NCI-H1694 treated with DMSO at 0.1 percent for 48 hours (cell line): ENCODE measurements at places on chromosomes 1 and 21.

DNA sequence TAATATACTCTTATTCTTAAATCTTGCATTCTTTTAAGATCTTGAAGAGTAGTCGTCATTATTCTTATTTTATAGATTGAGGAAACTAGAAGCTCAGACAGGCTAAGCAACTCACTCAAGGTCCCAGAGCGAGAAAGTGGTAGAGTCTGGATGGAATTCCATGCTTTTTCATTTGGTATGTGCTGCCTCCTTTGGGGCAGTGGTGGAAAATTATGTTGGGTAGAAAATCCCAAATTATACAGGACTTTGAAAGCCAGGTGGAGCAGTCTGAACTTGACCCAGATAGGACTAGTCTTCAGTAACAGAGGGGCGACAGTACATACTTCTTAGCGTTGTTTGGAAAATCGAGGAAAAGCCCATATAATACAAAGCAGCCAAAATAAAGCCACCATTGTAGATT is 205.6 kb downstream of the ATG4C start:
- peak; percentile 26 for DNase-seq

DNA sequence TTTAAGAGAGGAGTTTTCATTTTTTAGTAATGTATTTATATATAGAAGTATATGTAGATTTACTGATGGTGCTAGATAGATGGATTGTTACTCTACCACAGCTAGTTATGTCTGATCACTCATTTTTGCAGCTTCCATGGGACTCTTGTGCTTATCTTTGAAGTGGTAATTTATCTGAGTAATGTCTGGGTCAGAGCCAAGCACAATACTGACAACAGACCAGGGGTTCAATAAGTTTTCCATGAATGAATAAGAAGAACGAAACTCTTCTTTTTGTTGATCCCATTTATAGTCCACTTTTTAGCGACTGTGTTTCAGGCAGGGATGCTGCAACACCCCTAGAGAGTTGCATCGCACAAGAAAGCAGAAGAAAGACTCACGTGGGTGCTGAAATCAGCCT is 935.2 kb downstream of the PLA2G4A start:
- no peak for DNase-seq

DNA sequence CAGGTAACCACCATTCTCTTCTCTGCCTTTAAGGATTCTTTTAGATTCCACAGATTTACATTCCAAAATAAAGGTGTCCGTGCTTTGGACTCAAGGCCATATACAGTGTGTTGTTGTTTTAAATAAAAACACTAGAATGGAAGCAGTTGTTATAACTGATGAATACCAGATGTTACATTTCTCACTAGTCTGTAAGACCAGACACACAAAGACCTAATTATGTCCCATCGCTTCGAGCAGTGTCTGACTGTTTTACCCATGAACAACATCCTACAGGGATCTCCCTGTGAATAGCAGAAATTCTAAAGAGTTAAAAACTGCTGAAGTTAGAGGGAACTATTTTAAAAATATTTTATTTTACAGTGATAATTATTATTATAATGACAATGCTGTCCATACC is 574.7 kb upstream of the ZP4 start:
- DNase-seq, result no peak

DNA sequence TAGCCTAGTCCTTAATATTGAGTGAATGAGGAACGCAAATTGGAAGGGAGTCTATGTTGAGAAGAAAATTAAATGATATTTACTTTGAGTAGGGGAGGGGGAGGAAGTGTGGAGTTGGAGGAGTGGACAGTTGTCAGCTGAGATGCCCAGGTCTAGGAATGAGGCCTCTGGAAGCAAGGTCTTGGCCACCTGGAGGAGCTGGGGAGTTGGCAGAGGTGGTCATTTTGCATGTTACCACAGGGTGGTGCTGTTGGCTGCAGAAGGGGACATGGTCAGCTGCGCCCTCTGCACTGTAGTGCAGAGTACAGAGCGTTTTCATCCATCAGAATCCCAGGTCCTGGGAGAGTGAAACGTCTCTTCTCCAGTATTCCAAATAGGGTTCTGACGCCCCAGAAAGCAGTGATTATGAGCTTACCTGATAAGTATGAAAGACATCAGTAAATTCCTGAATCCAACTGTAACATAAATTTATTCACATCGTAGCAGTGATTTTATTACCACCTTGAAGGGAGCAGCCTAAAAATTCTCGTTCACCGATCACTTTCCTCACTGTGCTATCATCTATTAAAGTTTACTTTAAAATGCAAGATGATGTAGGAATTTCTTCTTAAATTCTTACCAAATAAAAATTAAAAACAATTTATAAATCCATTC is 13.8 kb downstream of the PARK7 start:
- peak; percentile 36 for DNase-seq

DNA sequence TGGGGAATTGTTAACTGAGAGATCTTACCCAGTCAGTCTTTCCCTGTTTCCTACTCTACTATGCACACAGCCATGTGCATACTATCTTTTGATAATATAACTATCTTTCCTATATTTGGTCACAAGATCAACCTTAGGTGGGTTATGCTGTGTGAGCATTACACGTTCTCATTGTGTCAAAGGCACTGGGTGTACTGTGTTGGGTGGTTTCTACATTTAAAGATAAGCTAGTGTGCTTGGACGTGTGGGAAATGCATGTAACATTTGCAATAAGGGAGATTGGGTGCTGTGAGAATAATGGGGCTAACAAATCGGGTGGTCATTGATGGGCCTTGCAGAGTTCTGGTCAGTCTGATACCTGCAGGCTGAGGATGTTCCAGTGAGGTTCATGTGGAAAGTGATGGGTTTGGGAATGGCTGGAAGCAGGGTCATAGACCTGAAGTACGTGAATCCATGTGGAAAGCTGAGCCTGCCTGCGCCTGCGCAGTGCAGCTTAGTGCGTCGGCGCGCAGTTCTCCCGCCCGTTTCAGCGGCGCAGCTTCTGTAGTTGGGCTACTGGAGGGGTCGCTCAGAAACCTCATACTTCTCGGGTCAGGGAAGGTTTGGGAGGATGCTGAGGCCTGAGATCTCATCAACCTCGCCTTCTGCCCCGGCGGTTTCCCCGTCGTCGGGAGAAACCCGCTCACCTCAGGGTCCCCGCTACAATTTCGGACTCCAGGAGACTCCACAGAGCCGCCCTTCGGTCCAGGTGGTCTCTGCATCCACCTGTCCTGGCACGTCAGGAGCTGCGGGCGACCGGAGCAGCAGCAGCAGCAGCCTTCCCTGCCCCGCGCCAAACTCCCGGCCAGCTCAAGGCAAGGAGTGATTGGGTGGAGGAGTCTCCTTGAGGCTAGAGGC is at the start of gene MSH4:
Gene MSH4, plus strand, starts transcription at position 507 of the 897 bp plus-strand sequence. Its CDS starts 104 bp downstream, at position 611.
- no peak for DNase-seq

- peak; percentile 54 for DNase-seq
Measured at GRCh38 chr1:54297596-54298283, 97.8 kb downstream of the MRPL37 start.

DNA sequence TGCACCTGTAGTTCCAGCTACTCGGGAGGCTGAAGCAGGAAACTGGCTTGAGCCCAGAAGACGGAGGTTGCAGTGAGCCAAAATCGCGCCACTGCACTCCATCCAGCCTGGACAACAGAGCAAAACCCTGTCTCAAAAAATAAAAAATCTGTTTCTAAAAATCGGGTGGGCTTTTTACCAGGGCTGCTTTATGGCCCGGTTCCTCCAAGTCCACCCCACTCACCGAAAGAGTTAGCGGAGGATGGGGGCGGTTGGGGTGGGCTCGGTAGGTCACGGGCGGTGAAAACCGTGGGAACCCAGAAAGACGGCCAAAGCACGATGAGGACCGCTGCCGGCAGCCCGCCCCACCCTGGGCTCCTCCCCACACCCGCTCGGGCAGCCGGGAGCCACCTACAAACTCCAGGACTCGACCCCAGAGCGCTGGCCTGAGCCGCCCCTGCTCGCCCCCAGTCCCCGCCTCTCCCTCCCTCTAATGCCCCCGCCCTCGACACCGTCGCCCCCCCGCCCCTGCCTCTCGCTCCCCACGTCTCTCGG is 846 bp upstream of the PER3 start:
- DNase-seq, result no peak

GRCh38 chr1:19495799-19496526 is 10.6 kb upstream of the CAPZB start:
- DNase-seq, result no peak
